ENCODE measurements at places on chromosomes 2 and 18.

- no peak for DNase-seq
Observed at GRCh38 chr2:225472161-225472560, 72.7 kb downstream of the NYAP2 start.

DNA sequence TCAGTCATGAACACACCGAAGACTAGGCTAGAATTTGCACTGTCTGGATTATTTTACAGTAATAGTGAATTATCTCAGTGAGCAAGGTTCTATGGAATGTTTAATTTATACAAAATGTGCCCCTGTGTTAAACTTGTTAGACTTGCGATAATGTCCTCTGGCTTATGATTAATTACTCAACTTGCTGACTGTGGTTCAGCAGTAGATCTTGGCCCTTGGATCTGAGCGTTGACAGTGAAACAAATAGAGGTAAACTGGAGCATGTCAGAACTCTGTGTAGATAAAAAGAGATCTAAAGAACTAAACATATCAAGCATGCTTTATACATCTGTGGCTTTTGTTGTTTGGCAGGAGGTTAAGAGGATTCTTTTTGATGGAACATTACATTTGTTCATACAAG, 407.6 kb downstream of the DSEL start:
- DNase-seq, result no peak

DNA sequence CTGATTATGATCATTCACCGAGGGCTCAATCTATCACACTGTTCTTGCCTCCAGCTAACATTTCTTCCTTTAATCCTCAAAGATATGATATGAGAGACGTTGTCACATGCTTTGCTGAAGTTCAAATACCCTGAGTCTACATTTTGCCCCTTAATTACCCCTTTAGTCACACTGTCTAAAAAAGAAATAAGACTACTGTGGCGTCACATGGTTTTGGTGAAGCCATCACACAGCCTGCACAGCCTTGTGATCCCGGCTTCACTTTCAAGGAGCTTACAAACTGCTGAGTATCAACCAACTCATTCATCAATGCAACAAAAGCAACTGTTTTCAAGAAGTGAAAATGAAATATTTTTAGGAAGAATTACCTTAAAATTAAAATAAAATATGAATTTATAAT, 31.9 kb upstream of the SOCS6 start:
- DNase-seq, result no peak

DNA sequence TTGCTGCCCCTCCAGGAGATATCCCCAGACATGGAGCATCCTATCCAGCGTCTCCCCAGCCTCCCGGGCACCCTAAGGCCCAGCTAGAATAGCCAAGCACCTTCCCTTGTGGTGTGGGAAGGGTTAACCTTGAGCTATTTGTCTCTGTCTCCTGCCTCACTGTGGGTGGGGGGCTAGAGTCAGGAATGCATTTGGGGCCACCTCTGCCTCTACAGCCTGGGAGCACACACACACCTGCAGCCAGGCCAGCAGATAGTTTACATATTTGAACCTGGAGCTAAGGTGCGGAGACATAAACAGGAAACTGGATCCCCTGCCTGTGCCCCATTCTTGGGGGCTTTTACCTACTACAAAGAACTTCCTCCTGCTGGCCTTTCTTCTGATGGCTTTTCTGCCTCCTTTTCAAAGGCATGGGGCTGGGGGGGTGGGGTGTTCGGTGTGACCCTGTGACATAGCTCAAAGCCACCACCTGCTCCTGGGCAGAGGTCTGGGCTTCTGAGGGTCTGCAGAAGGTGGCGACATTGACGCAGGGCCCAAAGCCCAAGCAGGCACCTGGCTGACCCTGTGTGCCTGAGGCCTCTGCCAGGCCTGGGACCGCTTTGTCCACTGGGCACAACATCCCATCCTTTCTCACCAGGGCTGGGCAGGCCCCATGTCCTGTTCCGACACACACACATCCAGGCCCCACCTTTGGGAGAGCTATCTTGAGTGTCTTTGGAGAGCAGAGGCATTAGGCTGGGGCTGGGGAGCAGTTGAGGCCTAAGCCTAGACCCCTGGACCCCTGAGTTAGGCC, 34.2 kb downstream of the EMX1 start:
- DNase-seq, result no peak

DNA sequence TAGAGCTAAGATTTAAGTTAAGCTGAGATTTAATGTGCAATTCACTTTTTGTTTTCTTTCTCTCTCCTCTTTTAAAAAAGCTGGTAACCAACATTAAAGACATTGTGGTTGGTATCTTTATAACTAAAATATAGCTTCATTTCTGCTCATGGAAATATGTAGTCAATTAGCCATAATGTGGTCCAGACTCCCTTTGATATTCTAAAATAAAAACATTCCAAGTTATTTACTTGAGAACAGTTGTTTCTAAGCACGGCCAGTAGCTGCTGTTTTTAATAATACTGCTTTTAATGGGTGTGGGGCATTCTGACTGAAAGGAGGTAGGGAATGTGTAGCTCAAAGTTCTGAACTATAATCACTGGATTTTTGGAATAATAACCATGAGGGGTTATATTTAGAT, 183.3 kb upstream of the FBXO11 start:
- no peak for DNase-seq

GRCh38 chr2:68487773-68488355, 20.5 kb downstream of the APLF start:
- DNase-seq, result peak; percentile 53

DNA sequence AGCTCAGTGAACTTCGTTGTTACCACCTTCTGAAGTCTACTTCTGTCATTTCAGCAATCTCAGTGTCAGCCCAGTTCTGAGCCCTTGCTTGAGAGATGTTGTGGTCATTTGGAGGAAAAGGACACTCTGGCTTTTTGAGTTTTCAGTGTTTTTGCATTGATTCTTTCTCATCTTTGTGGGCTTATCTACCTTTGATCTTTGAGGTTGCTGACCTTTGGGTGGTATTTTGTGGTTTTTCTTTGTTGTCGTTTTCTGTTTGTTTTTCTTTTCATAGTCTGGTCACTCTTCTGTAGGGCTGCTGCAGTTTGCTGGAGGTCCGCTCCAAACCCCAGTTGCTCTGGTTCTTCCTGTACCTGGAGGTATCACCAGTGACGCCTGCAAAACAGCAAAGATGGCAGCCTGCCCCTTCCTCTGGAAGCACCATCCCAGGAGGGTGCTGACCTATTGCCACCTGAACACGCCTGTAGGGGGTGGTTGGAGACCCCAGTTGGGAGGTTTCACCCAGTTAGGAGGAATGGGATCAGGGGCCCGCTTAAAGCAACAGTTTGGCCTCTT, 74.7 kb downstream of the EPC2 start:
- DNase-seq, result no peak

DNA sequence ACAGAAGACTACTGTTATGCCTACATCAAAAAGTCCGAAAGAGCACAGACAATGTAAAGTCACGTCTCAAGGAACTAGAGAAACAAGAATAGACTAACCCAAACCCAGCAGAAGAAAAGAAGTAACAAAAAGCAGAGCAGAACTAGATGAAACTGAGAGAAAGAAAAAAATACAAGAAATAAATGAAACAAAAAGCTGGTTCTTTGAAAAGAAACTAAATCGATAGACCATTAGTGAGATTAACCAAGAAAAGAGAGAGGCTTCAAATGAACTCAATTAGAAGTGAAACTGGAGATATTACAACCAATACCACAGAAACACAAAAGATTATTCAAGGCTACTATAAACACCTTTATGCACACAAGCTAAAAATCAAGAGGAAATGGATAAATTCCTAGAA, 271.8 kb downstream of the MBD2 start:
- DNase-seq, result no peak

DNA sequence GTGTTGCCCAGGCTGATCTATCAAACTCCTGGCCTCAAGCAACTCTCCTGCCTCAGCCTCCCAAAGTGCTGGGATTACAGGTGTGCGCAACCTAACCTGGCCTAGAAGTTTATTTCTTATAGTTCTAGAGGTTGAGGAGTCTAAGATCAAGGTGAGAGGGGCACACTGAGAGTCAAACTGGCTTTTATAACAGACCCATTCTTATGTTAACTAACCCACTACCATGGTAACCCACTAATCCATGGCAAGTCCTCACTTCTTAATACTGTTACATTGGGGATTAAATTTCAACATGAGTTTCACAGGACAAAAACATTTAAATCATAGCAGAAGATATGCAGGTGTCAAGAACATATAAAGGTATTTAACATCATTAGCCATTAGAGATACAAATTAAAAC, 50.6 kb downstream of the MDH1 start:
- no peak for DNase-seq

GRCh38 chr2:188993247-188993646, 19.1 kb downstream of the COL3A1 start:
- DNase-seq, result no peak

- peak; percentile 7 for DNase-seq
Observed at GRCh38 chr2:101625387-101625786, 72.1 kb upstream of the MAP4K4 start.

- no peak for DNase-seq
Observed at GRCh38 chr2:69848186-69848790, 18.8 kb downstream of the GMCL1 start.

- no peak for DNase-seq
Observed at GRCh38 chr2:159639071-159639470, 22.7 kb upstream of the BAZ2B start.

DNA sequence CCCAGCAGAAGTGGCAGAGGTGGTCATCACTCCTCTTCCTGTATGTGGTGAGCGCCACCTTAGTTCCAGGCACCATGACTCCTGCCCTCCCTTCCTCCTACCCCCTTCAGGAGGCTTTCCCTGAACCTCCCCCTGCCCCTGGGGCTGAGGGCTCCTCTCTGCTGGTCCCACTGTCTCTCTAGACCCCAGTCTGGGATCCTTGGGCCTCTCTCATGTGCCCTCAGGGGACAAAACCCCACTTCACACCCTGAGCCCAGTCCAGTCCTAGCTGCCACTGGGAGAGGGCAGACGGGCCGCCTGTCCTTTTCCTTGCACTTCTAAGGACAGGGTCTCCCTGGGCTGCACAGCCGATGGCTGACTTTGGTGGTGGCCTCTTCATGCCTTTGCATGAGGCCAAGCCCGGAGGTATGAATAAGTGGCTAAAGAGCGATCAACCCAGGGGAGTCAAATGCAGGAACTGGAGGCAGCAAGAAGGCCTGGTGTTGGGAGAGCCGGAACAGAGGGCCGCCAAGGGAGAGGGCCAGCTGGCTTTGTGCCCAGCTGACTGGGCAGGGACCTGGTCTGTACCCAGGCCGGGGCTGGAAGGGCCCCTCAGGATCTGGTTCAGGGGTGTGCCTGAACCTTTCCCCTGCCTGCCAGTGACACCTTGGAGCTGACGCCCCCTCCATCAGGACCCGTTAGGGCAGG, 29.5 kb downstream of the GLI2 start:
- peak; percentile 48 for DNase-seq

- DNase-seq, result no peak
Observed at GRCh38 chr18:10128921-10129501, 215.2 kb downstream of the VAPA start.

GRCh38 chr2:104945121-104945520, 91.2 kb downstream of the POU3F3 start:
- no peak for DNase-seq

GRCh38 chr2:159145745-159146354, 140.7 kb downstream of the WDSUB1 start:
- no peak for DNase-seq

DNA sequence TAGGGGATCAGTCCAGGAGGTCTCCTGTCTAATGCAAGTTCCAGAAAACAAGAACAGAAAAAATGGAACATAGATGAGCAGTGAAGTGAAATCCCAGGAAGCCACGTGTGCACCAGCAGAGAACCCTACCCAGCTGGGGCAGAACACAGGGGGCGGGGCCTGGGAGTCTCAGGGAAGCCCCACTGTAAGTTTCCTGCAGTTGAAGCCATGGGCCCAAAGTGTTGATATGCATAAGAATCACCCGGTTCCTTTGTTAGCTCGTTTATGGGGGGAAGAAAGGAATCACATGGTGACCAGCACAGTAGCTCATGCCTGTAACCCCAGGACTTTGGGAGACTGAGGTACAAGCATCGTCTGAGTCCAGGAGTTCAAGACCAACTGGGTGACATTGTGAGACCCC, 131.3 kb downstream of the INO80D start:
- no peak for DNase-seq

- no peak for DNase-seq
Observed at GRCh38 chr18:70553936-70554260, 265.1 kb downstream of the SOCS6 start.

- DNase-seq, result no peak
Observed at GRCh38 chr18:8744038-8744437, 38.7 kb downstream of the MTCL1 start.

DNA sequence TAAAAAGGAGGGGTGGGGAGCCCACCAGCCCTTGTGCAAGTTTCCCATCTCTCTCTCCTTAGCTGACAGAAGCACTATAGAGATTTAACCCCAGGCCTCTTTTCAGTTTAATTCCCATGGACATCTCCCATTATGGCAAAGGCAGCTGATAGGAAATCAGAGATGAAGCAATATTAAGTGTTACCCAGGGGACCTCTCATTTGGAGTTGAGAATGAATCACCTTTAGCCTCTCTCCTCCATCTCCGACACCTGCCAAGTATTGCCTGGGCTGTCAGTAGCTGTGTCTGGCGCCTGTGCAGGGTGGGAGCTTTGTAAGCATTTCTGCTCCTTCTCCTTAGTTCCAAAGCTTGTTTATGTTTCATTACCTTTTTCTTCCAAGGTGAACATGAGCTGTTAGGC, 109.0 kb downstream of the AQP4 start:
- no peak for DNase-seq

- no peak for DNase-seq
Observed at GRCh38 chr2:232473467-232473890, 14.2 kb downstream of the ECEL1 start.

- no peak for DNase-seq
Observed at GRCh38 chr2:20596973-20597859, 53.7 kb downstream of the HS1BP3 start.

GRCh38 chr18:74679006-74679678, 81.5 kb downstream of the ZNF407 start:
- DNase-seq, result no peak

- peak; percentile 23 for DNase-seq
Observed at GRCh38 chr2:152826581-152827279, 108.3 kb downstream of the ARL6IP6 start.

- DNase-seq, result no peak
Observed at GRCh38 chr18:30405038-30405437, 637.5 kb downstream of the DSC3 start.

GRCh38 chr18:32884543-32884942, 111.7 kb upstream of the KLHL14 start:
- DNase-seq, result no peak

GRCh38 chr2:97907369-97908100, 88.2 kb downstream of the TMEM131 start:
- no peak for DNase-seq

- DNase-seq, result no peak
Observed at GRCh38 chr2:72037261-72037666, 110.4 kb downstream of the CYP26B1 start.

DNA sequence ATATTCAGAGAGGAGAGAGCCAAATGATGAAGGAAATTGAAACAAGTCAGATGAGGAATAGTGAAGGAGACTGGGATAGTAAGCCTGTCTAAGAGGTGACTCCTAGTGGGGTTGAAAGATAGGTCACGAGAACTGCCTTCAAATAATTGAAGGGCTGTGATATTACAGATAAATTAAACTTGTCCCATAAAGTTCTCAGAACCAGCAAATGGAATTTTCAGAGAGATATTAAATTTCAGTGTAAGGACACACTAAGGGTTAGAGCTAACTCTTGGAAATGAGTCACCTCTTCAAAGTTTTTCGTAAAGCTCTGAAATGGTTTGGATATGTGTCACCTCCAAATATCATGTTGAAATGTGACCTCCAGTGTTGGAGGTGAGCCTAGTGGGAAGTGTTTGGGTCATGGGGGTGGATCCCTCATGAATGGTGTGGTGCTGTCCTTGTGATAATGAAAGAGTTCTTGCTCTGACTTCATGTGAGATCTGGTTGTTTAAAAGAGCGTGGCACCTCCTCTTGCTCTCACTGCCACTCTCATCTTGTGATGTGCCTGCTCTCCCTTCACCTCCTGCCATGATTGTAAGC, 87.3 kb downstream of the BABAM2 start:
- peak; percentile 96 for DNase-seq
